ENCODE measurements at places on chromosomes 11 and 22.

GRCh38 chr11:68867066-68867465 lies 25.4 kb upstream of the CPT1A start:
- no peak for DNase-seq

DNA sequence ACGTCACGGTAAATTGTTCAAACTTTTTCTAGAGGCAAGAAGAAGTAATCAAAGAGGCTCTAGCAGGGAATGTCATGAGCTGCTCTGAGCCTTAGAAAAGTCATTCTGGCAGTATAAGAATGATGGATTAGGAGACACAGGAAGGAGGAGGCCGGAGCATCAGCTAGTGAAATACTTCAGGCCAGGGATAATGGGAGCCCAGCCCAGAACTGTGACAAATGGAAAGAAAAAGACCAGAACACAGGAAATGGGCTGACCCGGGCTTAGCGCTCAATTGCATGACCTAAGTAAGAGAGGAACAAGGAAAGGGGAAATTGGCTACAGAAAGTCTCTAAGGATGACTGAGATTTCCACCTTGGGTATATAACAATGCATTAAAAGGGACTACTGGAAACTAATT lies 108.6 kb downstream of the LARGE1 start:
- no peak for DNase-seq

- no peak for DNase-seq
These were observed 70.9 kb downstream of the BUD13 start for GRCh38 chr11:116701876-116702275.

- no peak for DNase-seq
These were observed 1.4 kb downstream of the FDX1 start for GRCh38 chr11:110431051-110431672.

DNA sequence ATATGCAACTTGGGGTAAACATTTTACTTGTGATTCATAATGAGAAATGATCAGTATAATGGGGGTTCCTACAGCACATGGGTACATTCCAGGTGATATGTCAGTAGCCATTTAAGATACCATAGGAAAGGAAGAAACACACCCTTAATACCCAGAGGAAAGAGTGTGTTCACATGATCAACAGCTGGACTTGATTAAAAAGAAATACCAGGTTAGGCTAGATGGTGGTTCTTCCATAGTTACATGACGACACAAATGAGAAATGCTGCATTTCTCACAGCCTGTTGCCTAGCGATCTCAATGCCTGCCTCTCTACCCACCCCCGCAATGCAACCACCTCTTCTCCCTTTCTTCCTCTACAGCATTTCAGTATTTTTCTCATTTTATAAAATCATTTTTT lies 96.8 kb downstream of the TTC28 start:
- no peak for DNase-seq

DNA sequence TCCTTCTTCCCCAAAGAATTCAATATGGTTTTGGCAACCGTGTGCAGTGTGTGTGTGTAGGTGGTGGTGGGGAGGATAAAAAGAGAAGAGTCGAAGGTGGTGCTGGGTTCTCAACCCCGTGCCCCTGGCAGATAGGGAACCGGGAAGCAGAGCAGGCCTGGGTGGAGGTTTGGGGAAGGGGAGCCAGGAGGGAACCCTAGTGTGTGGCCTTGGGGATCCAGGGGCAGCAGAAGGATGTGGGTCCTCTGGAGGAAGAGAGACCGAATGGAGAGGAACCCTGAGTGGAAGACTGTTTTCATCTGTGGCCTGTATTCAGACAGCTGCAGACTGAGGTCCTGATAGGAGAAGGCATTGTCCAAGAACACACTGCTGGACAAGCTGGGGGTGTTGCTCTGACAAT lies 73.3 kb upstream of the B3GAT1 start:
- DNase-seq: no peak
